ENCODE measurements at places on chromosomes 4 and X.

GRCh38 chr4:2138846-2139500, 79.8 kb downstream of the NAT8L start:
- DNase-seq = no peak

DNA sequence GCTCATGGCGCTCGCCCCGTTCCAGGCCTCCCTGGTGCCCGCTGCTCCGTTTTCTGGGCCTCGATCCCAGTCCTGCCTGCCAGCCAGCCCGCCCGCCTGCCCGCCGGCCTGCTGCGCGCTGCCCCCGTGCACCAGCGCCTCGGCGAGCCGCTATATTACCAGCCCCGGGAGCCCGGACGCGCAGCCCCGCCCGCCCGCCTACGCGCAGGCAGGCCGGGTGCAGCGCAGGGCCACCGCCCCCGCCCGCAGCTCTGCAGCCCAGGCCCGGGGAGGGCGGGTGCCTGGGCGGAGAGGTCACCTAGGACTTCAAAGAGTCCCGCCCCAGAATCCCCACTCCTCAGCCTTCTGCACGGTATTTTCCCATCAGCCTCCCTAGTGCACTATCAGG, at the start of gene MAOB:
MAOB (minus strand) TSS at position 157 of the 388 bp plus-strand sequence; CDS start at position 6, 151 bp downstream.
- DNase-seq = no peak

DNA sequence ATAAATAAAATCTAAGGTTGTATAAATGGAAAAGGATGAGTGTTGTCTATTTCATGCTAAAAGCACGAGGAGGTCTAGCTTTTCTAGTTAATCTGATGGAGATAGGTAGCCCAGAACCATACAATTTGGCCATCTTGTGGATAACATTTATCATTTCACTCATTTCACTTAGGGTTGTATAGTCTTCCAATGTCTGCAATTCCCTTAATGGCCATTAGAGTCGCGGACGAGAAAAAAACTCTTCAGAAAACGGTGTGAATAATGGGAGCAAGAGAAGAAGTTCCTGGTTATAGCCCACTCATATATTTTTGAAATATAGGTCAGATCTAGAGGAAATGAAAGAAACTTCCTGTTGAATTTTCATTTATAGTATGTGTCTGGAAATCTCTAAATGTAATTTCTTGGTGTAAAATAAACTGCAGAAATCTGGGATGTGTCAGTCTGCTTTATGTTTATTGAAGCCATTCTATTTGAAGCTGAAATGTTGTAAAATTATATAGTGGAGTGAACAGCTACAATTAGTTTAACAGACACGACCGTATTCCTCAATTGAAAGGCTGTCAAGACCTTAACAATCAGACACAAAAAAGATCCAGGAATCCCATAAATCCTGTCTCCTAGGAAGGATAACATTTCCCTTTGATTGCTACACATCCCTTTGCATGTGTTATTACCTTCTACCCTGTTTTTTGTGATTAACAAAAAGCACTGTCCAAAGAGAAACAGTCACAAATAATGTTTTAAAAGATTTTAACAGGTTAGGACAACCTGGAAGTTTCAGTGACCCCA, 47.7 kb upstream of the MGST2 start:
- no peak for DNase-seq

GRCh38 chr4:78414116-78414515, 137.5 kb upstream of the ANXA3 start:
- no peak for DNase-seq

DNA sequence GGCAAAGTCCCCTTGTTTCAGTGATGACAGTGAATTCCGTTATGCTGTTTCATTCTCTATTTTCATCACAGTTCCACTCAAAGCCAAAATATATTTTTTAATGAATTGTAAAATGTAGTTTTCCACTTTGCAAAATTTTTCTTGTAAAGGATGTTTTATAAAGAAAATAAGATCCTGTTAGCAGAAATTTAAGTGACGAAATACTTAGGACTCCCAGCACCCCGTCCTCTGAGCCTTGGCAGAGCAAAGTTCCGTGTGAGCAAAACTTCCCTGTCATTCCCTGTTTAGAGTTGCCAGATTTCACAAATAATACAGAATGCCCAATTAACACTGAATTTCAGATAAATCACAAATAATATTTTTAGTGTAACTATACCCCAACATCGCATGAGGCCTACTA, 81.0 kb upstream of the RBPJ start:
- DNase-seq = no peak

DNA sequence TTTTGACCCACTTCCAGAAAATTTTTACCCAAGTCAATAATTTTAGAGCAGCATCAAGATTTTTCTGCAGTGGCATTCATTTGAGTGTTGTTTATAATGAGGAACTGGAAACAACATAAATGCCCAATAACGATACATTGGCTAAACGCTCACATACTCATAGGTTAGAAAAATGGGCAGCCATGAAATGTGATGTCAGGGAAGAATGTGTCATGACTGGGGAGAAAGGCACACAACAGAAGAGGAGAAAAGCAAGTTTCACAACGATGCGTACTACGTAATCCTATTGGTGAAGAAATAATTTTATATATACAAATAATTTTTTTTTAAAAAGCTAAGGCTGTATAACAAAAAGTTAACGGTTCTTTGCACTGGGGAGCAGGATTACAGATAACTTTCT, 33.6 kb upstream of the MAP3K15 start:
- no peak for DNase-seq

DNA sequence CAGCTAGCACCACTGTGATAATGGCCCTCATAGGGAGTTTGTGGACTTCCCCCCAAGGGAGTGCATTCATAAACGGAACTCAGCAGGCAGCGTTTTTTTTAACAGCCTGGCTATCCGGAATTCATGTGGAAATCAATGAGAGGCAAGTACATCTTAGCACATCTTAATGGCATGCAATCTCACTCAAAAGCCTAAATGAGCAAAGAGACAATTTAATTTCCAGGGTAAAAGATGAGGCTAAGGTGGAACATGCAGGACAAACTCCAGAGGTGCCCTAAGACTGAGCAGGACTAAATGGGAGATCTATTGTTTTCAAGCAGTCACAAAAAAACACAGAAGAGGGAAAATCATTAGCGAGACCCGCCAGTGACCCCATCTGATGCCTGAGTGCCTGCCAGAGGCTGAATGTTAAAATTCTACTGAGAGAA, 243.5 kb upstream of the KCNIP4 start:
- no peak for DNase-seq

DNA sequence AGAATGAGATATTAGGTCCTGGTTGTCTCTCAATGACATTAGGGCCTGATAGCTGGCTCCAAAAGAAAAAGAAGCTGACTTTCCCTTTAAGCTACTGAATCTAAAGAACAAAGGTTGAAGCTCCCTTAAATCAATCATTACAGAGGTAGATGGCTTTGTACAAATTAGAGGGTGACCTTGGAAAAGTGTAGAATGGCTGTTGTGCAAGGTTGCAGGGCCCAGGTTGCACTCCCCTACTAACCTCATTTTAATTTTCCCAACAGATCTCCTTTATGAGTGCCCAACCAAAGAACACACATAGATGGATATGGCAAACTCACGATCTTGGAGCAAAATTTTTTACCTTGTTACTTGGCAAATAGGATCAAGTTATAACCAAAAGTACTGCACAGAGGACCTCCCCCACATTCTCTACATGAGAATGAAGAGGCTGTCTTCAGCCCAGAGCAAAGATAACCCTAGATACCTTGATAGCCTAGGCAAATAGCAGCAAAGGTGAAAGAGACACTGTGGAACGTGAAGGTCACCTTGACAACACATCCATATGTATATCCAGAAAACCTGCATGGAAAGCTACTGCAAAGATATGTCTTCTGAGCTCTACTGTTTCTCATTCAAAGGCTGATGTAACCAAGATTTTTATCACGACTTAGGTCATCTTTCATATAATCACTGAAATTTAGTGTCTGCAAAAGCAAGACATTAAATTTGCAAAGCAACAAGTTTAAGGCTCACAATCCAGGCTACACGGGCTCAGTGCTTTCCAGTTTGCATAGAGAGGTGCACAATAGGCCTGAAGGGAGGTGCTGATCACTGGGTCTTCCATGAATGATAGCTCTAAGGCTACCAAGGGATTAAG, 23.0 kb downstream of the KLB start:
- DNase-seq = no peak

GRCh38 chrX:134374910-134375309, 85.1 kb upstream of the HPRT1 start:
- DNase-seq = no peak

DNA sequence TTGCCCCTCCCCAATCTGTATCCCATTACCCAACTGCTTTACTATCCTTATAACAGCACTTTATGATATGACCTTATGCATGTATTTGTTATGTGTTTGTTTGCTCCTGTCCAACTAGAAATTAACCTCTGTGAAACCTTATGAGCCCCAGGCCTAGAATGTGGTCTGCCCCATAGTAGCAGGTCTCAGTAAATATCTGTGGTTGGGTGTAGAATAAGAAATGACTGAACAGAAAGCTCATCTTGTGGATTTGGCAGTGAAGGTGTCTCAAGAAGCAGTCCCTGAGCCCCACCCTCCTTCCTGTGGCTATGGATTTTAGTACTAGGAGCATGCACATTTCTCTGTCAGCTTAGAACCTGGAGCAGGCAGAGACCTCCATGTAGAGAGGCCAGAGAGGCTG, 229.0 kb upstream of the LCORL start:
- DNase-seq = no peak

- DNase-seq = peak; percentile 30
These were observed 17.3 kb downstream of the COQ2 start for GRCh38 chr4:83267121-83267829.

GRCh38 chr4:48692044-48692443, 88.0 kb downstream of the FRYL start:
- no peak for DNase-seq

DNA sequence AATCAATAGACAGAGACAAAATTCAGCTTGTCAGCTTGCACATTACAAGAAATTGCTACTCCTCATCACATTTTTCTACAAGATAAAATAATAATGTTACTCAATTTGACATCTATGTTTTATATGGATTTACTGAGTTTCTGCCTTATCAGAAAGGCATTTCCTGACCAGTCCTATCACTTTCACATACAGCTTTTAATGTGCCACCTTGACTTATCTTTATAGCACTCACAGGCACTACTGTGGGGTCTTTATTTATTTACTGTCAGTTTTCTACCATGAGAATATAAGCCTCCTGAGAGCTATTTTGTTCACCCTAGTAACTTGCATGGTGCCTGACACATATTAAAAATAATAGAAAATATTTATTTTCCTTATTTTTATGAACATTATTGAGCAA, 6.0 kb downstream of the NDST4 start:
- no peak for DNase-seq

Data from activated CD4-positive, alpha-beta T cell treated with anti-CD3 and anti-CD28 coated beads, Interleukin-2, amount 50 U/mL, for 16 hours (primary cell).